ENCODE measurements at places on chromosomes 16 and 17. TPM values are rescaled to one million over a fixed set of nuclear protein-coding genes. Genes with fewer than 3 reads are reported as not detected.

The CPHXL2 gene
- not detected for total RNA-seq

The SDR42E1 gene
- total RNA-seq: not detected

The P3H4 gene
- total RNA-seq: 24.7 TPM

The DCTPP1 gene
- 62.1 TPM for total RNA-seq

The KRT12 gene
- total RNA-seq: not detected

The CMTR2 gene
- total RNA-seq: 30.2 TPM

The CFAP52 gene
- total RNA-seq: not detected

- DNase-seq: no peak
These were observed 21.6 kb downstream of the ZNF276 start for GRCh38 chr16:89742948-89743347.

DNA sequence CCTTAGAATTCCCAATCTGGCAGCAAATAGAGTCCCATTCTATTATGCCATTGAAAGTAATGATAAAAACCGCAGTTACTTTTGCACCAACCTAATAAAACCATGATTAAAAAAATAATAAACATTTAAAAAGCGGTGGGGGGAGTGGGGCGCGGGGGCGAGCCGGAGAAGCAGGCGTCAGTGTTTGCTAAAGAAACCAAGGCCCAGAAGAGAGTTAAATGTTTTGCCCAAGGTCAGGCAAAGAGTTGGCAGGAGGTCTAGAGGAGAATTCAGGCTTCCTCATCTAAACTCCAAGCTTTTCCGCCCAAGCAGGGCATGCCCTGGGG lies 9.7 kb upstream of the PRSS22 start:
- no peak for DNase-seq

DNA sequence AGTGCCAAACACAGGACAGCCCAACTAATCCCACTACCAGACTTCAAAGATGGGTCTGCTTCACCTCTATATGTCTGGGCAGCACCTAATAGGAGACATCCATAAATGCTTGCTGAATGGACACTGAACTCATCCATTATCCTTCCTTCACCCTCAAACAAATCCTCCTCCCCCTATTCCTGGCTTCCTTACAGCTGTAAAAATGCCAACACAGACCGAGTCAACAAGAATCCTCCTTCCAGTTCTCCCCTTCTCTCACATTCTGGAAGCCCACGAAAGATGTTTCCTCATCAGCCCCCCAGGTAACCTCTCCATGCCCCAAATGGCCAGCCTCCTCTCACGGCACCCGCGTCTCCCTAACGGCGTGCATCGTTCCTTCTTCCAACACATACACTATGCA lies 12.3 kb downstream of the PELP1 start:
- no peak for DNase-seq

DNA sequence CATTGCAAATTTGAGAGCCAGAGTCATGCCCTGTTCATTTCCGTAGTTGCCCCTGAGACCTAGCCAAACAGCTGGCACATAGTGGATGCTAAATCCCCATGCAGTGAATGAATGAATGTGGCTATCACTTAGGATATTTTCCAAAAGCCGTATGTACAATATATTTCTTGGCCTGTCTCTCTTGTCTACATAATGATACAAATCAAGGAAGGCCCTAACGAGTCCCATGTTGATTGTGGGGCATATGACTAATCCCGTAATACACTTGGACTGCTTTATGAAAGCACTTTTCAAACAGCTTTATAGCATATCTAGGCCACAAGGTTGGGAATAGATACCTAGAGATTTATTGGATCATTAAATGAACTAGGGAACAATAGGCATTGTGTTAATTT lies 478.0 kb downstream of the SLC39A11 start:
- DNase-seq: no peak

DNA sequence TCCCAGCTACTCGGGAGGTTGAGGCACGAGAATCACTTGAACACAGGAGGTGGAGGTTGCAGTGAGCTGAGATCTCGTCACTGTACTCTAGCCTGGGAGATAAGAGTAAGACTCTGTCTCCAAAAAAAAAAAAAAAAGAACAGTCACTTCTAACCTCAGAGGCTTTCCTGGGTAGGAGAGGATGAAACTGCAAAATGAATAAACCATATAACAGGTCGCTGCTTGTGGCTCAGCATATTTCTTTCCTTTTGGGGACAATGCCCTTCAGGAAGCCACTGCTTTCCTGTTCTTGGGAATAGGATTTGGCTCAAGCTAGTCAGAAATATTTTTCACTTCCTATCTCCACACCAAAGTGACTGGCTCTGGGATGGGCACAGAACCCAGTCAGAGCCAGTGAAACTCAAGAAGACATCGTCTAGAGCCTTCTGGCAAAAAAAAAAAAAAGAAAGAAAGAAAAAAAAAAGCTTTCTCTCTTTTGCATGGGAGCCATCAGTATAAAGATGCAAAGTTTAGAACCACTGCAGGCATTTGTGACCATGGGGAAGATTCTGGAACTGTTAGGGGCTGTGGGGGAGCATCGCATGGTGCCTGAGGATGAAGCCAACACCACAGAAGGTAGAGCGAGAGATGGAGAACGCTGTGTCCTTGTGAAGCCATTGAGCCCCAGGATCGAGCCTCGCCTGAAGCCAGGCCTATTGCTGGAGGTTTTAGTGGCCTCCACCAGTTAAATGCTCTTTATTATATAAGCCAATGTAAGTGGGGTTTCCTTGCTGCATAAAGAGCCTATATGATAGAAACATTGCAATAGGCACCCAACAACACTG lies 71.8 kb upstream of the MRTFB start:
- DNase-seq: no peak

DNA sequence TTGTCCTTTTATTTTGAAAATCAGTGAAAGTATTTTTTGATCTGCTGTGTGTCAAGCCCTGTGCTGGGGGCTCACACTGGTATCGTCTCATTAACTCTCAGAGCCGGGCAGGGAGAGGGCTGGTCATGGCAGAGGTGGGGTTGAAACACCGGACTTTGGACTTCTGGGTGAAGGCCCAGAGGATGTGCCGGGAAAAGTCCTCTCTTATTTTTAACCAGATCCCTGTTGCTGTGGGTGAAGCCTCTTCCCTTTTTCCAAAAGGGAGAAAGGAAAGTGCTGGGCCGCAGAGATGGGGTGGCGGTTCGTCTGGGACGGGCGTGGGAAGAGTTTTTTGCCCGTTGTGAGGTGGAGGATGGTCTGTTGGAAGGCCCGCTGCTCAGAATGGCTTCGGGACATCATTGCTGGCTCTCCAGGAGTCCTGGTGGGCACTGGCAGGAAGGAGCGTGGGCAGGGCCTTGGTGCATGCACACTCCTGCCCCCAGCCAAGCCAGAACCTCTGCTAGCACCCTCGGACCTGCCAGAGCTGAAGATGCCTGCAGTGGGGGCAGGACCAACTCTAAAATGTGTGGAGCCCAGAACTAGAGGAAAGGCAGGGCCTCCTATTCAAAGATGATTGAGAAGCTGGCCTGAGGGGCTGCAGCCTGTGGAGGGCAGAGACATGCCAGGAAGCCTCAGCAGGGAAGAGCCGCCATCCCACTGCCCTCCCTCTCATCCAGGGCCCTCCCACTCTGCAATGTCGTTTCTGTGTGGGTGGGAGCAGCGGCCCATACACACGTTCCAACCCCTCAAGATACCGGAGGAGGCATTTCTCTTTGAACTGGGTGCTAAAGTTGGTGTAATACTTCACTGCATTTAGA lies 213.2 kb downstream of the CCDC182 start:
- no peak for DNase-seq

GRCh38 chr16:35184356-35184870 lies 1725.0 kb downstream of the TP53TG3F start:
- no peak for DNase-seq

DNA sequence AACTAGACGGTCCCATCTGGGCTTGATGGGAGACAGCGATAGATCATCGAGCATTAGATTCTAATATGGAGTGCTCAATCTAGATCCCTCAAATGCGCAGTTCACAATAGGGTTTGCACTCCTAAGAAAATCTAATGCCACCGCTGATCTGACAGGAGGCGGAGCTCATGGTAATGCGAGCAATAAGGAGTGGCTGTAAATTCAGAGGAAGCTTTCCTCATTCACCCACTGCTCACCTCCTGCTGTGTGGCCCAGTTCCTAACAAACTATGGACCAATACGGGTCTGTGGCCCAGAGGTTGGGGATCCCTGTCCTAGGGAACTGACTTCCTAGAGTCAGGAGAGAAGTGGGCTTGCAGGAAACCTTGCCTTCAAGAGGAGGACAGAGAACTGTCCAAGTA lies 25.2 kb upstream of the AMZ2 start:
- DNase-seq: no peak

DNA sequence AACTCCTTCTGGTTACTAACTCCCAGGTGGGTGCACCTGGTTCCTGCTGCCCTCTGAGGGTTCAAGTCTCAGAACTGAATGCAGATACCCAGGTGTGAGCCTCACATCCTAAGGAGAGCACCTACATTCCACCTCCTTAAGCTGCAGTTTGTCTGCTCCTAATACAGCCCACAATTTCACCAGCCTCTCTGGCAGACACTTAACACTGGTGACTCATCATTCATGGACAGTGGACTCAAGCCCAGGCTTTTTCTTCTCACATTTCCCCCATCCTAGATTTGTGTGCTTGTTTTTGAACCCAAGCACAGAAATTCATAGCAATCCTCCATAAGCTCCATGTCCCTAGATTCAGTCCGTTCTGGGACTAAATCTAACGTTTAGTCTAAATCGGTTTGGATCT lies 7.0 kb upstream of the MAF start:
- DNase-seq: no peak

- no peak for DNase-seq
These were observed 158.6 kb downstream of the PMP22 start for GRCh38 chr17:15106540-15106939.

- DNase-seq: no peak
These were observed 1.7 kb upstream of the ITGAE start for GRCh38 chr17:3802461-3803307.

DNA sequence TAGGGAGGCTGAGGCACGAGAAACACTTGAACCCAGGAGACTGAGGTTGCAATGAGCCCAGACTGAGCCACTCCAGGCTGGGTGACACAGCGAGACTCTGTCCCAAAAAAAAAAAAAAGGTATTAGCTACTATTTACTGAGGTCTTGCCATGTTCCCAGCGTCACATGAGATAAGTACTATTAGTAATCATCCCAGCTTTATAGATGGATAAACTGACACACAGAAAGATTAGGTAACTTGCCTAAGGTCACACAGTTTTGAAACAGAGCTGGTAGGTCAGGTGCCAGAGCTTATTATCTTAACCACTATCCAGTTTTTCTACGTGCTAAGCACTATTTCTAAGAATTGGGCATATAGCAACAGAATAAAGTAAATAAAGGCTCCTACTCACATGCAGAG lies 51.6 kb downstream of the TEX14 start:
- no peak for DNase-seq

GRCh38 chr17:48378708-48379392 lies 51.2 kb downstream of the SKAP1 start:
- no peak for DNase-seq

Data from type B pancreatic cell (in vitro differentiated cells).